Nucleus accumbens (tissue), 56 donors: ENCODE measurements at places on chromosomes 4 and X.
A peak's percentile ranks its signal among the peaks of the same experiment; 100 is the strongest.

DNA sequence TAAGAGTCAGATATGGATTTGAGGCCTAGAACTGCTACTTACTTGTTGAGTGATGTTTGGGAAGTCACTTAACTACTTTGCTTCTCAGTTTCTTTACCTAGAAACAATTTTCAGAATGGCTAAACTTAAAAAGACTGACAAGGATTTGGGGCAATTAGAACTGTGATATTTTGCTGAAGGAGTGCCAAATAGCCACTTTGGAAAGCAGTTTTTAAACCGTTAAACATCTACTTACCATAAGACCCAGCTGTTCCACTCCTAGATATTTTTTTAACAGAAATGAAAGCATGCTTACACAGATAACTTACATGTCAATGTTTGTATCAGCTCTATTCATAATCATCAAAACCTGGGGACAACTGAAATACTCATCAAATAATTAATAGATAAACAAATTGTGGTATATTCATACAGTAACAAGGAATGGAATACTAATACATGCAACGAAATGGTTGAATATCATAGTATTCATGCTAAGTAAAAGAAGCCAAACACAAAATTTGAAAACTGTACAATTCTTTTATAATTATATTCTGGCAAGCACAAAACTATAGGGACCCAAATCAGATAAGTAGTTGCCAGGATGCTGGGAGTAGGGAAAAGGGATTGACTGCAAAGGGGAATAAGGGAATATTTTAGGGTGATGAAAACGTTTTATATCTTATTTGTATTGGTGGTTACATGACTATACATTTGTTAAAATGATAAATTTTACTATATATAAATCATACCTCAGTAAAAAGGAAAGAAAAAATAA is 24.0 kb downstream of the RPA4 start:
- DNase-seq, result no peak

- DNase-seq, result no peak
Observed at GRCh38 chrX:13177921-13178566, 133.6 kb upstream of the FAM9C start.

GRCh38 chr4:138910195-138910913 is 105.2 kb upstream of the NOCT start:
- DNase-seq, result no peak

DNA sequence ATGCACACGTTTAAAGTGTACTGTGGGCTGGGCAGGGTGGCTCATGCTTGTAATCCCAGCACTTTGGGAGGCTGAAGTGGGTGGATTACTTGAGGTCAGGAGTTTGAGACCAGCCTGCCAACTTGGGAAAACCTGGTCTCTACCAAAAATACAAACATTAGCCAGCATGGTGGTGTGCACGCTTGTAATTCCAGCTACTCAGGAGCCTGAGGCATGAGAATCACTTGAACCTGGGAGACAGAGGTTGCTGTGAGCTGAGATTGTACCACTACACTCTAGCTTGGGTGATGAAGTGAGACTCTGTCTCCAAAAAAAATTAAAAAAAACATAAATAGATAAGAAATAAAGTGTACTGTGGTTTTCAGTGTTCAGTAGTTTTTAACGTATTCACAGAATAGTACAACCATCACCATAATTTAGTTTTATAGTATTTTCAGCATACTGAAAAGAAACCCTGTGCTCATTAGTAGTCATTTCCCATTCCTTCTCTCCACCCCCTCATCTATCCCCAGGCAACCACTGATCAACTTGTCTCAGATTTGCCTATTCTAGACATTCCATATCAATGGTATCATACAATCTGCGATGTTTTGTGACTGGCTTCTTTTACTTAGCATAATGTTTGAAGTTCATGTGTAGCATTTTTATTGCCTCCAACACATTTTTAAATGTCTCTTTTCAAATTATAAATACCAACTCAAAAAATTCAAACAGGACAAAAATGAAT is 19.1 kb downstream of the SLAIN2 start:
- no peak for DNase-seq

GRCh38 chr4:158715802-158716201 is 7.4 kb downstream of the PPID start:
- no peak for DNase-seq

DNA sequence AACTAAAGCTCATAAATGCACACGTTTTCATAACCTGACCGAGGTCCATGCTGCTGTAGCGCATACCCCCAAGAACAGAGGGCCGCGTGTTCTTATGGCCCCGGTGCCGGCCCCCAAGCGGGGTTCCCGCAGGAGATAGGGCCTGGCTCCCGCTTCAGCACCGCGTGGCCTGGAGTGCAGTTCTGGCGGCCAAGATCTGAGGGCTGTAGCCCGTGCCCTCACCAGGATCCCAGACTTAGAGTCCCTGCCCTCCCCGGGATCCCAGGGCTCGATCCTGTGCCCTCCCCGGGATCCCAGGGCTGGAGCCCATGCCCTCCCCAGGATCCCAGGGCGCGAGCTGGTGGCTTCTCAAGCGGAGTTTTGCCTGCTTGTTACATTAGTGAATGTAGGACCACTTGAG is 1.0 kb upstream of the GRPEL1 start:
- DNase-seq, result no peak

- DNase-seq, result no peak
Observed at GRCh38 chr4:159410076-159410777, 307.3 kb downstream of the RAPGEF2 start.

- DNase-seq, result no peak
Observed at GRCh38 chr4:172794307-172794703, 374.3 kb upstream of the GALNT7 start.

DNA sequence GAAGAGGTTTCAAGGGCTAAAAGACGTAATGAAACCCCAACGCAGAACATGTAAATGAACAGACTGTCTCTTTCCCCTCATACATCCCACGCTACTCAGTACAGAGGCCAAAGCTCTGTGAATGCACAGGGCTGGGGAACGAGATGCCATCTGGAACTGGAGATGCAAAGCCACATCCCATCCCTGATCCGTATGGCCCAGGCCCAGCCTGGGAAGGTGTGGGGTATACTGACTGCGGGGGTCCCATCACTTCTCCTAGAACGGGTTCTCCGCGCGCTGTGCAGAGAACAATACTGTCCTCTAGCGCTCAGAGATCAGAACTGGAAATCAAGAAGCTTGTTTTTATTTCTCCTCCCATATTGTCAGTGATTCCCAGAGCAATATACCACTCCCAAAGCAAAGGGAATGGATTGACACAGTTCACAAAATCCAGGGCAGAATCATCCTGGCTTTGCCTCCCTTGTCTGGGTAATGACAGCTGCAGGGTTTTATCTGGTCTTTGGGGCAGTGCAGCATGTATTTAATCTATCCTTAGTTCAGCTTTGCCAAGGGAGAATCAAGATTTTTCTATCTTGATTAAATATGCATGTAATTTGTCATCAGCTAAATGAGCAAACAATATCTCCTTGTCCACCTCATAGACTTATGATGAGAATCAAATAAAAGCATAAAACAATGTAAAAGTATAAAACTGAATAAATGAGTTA is 47.3 kb upstream of the TLR3 start:
- DNase-seq, result peak; percentile 45

DNA sequence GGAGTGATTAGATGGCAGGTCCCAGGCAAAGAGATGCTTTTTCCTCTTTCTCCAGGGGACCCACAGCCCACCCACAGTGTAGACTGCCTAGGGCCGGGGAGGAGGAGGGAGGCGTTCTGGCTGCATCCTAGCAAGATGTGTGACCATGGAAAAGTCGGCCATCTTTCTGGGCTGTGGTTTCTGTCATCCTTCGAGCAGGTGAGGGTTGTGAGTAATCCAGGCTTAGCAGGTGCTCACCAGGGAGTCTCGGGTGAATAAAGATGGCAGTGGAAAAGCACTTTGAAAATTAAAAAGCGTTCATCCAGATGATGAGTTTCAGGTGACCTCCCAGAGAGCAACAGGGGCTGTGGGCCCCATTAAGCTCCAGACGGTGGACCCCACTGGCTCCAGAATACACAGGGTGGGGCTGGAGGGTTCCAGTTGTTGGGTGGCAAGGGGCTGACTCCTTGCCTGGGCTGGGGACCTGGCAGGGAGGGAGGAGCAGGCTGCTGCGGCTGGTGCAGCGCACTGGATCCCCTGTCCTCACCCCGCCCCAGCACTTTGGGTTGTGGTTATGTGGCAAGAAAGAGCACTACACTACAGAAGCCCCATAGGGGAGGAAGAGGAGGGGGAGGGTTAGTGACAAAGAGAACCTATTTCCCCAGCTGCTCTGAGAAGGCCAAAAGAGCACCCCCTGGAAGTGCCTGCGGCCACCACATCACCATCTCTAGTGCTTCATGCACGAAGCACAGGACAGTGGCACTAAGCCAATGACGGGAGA is 23.7 kb downstream of the ELF4 start:
- no peak for DNase-seq

DNA sequence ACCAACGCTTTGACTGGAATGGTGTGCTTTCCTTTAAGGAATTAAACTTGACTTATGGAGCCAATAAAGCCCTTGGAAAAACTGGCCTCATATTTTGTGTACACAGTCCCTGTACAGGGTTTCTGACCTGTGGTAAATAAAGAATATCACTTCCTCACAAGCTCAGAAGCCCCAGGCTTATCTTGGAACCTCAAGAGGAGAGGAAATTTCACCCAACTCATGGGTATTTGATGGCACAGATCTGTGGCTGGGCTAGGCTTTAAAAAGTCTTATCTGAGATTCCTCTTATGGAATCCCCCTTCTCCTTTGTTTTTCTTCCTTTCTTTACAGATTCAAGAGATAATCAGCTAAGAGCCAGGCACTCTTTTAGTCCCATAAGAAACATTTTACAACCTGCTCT is 89.3 kb upstream of the USP38 start:
- DNase-seq, result no peak

GRCh38 chrX:110317061-110317819 is 645 bp downstream of the AMMECR1 start:
- DNase-seq, result no peak

GRCh38 chr4:142329313-142329712 is 516.8 kb downstream of the INPP4B start:
- DNase-seq, result no peak

- DNase-seq, result no peak
Observed at GRCh38 chr4:40337051-40337450, 1.9 kb downstream of the CHRNA9 start.

- no peak for DNase-seq
Observed at GRCh38 chrX:24023972-24024669, 2.9 kb downstream of the KLHL15 start.

- no peak for DNase-seq
Observed at GRCh38 chr4:85149676-85150075, 183.2 kb upstream of the WDFY3 start.

DNA sequence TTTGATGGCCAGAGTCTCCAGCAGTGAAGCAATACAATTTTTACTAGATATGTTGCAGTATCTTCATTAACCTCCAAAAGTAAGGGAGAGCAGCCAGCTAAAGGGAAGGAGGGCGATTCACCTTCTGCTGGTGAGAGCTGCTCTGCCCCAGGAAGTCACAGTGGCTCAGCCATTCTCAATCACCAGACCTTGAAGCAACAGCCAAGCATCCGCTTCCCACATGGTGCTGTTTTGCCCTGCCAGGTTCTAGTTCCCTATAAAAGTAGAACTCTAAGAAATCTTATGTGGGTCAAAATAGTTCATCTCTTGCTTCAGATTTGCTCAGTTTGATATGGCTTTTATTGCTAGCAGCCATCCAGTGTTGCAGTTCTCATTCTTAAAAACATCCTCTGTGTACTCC is 166.8 kb downstream of the STIM2 start:
- DNase-seq, result no peak

DNA sequence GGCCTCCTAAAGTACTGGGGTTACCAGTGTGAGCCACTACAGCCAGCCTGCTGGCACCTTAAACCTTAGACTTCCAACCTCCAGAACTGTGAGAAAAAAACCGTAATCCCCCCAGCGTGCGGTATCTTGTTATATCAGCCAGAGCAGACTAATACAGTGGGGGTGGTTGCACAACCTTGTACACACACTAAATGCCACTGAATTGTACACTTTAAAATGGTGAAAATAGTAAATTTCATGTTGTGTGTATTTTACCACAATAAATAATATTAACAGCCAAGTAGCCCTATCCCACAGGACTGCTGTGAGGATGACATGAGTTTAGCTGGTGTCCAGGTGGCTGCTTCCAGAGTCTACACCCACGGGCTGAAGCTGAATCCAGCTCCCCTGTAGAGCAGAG is 38.8 kb downstream of the ZBTB49 start:
- no peak for DNase-seq

- DNase-seq, result no peak
Observed at GRCh38 chrX:30489323-30489722, 88.2 kb downstream of the TASL start.

DNA sequence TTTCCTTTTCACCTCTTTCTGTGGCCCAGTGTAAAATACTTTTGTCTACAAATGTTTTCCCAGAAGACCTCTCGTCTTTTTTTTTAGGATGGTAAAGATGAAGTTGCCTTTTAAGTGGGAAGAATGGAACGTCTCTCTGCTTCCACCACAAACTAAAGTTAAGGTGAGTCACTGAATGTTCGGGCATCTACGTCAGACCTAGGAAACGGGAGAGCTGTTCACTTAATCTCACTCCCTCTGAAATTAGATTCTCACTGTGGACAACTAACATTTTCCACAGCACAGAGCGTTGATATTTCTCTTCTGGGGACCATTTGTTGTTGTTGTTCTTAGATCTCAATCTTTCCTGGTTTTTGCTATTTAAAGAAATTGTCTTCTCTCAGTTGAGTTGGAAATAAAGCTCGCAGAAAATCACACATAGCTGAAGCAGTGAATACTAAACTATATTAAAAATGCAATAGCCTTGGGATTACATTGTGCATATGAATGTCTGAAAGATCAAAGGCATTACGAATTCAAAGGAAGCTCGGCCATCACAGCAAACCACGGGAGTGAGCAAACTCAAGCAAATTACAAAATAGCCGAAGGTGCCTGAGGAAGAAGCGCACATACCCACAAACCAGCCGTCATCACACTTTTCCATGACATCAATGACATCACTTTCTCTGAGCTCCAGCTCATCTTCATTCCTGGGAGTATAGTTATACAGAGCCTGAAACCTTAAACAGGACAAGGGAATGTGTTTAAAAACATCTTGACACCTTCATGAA is 53.9 kb upstream of the PDLIM3 start:
- DNase-seq, result no peak

DNA sequence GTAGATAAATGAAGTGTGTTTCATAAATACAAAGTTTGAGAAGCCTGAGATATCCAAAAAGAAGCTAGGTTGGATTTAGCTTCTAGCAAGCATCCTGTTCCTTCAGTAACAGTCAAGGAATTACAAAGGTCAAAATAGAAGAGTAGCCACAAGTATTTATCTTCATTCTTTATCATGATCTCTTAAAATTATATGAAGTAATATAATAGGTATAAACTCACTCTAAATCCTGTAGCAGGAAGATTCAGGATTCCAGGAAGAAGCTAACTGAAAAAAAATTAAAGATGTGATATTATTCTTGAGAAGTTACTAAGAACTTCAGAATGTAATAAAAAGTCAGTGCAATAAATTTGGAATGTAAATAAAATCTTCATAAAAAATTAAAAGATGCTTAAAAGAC is 31.1 kb upstream of the RXFP1 start:
- DNase-seq, result no peak

DNA sequence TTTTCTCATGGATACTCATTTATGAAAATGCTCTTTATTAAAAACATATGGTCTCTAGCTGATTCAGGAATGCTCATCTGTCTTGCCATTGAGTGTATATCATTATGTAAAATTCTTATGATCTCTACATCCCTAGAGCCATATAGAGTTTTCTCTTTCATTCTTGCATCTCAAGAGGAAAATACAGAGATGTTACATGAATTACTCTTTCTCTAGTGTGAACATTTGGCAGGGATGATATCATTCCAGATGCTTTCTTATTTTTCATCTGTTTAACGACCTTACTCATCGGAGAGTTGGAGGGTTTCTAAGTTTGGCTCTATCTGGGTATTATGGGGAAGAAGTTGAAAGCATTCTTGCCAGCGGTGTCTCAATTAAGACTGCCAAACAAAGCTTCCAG is 202.9 kb upstream of the SLC7A11 start:
- no peak for DNase-seq
